ENCODE measurements at places on chromosomes 12 and 14.

GRCh38 chr12:13428538-13429265 is 232.2 kb downstream of the EMP1 start:
- no peak for DNase-seq

GRCh38 chr14:90386321-90386720 is 10.5 kb upstream of the CALM1 start:
- DNase-seq = no peak

GRCh38 chr14:44962334-44963043 is 499 bp downstream of the TOGARAM1 start:
- DNase-seq = peak; percentile 39

GRCh38 chr14:61733972-61734371 is 28.2 kb upstream of the SNAPC1 start:
- DNase-seq = no peak

- DNase-seq = no peak
These were observed 6.3 kb upstream of the ART4 start for GRCh38 chr12:14849661-14850060.

GRCh38 chr14:72559669-72560255 is 334.1 kb downstream of the DPF3 start:
- no peak for DNase-seq

- no peak for DNase-seq
These were observed 432.1 kb downstream of the CCDC91 start for GRCh38 chr12:28622406-28622805.

- peak; percentile 91 for DNase-seq
These were observed 5.4 kb upstream of the RALGAPA1 start for GRCh38 chr14:35814371-35815005.

DNA sequence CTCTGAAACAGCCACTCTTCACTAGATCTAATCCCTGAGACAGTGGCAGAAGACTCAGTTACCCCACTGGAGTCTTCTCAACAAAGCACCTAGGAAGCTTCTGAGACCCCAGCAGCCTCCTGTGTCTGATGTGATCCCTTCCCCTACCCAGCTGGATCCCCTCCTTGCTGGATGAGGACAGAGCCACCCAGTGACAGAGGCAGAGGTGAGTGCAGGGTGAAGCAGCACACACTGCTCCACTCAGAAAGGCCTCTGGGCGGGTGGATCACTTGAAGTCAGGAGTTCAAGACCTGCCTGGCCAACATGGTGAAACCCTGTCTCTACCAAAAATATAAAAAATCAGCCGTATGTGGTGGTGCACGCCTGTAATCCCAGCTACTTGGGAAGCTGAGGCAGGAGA is 2.7 kb downstream of the SPRYD3 start:
- no peak for DNase-seq

DNA sequence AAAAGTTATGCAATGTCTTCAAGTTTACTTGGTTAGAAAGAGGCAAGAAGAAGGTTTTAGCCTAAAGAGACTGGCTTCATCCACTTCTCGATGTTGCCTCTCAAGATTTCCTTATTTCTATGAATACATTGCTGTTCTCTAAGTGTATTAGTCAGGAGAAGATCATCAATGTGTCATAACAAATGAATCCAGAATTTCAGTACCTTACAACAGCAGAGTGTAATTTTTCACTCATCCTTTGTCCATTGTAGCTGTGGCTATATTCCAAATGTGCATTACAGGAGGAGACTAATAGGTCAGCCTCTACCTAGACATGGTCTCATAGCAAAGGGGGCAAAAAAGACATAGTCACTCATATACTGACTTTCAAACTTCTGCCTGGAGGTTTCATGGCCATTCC is 579.1 kb downstream of the PRKD1 start:
- no peak for DNase-seq

Data from HAP-1 (cell line).